ENCODE measurements at places on chromosomes 6 and 20.

DNA sequence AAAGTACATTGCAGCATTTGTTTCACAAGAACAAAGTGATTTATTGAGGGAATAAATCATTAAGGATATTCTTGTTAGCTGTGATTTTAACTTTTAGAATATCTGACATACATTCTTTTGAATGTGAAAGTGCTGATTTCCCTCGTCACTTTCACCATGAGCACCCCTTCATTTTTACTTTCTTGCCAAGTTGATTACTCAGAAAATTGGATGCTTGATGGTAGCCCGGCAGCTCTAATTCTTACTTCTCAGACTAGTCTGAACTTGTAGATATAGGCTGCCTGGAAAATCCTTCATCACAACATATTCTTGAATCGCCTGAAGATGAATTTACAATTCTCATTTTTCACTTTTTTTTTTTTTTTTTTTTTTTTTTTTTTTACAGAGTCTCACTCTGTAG lies 147.1 kb upstream of the SMLR1 start:
- no peaks in the 10 kb centered on the region for H3K36me3 ChIP-seq
- no peak overlapping the region for H3K4me3 ChIP-seq
- DNase-seq, result no peak

- no peaks in the 10 kb centered on the region for H3K36me3 ChIP-seq
- DNase-seq, result no peak
- peak overlapping the region; percentile 73 for H3K27ac ChIP-seq
- H3K4me1 ChIP-seq, result peaks cover 24% of the 10 kb centered on the region
Observed at GRCh38 chr6:149482545-149483333, 2.1 kb downstream of the ZC3H12D start.

DNA sequence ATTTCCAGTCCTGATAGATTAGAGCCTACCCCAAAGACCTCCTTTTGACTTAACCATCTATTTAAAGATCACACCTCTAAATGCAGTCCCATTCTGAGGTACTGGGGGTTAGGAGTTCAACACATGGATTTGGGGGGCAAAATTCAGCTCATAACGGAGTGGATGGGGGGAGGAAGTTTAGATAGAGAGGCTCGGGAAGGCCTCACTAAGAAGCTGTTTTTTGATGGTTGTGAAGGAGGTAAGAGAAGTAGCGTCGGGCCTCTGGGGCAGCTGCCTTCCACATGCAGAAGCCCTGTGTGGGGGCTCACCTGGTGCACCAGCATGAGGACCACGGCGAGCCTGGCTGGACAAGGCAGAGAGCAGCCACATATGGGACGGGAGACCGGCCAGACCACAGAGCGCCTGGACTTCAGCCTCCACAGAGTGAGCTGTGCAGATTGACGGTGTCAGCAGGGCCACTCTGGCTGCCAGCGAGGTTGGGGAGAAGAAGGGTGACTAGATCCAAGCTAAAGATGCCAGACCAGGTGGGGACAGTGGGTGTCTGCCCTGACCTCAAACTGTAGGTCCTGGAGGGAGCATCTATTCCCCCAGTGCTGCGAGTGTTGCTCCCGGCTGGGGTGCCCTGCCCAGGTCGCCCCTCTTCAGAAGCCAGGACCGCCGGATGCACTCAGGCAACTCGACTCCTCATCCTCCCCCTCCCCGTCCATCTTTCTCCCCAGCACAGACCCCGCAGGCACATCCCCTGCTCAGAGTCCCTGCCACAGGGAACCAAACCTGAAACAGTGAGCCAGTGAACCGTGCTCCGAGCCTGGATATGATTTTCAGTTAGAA lies 5.1 kb upstream of the SYNJ2 start:
- DNase-seq, result no peak
- H3K27me3 ChIP-seq, result no peaks in the 10 kb centered on the region
- H3K36me3 ChIP-seq, result no peaks in the 10 kb centered on the region

DNA sequence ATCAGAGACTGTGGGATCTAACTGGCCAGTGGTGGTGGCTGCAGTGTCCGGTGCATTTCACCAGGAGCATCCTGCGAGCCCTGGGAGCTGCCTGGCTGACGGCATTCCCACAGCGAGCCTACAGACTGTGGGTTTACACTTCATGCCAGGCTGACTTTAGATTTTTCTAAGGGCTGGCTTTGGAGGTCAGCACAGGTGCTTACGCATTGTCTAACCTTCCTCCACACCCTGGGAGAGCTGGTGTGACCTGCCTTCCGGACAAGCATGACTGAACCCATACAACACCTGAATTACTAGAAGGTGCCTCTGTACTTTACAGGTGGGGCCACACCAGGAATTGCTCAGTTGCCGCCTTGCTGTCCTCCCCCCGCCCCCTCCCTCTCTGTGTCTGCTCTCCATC lies 96.2 kb downstream of the RREB1 start:
- DNase-seq, result no peak
- no peak overlapping the region for H3K27ac ChIP-seq
- H3K4me1 ChIP-seq, result peaks cover 28% of the 10 kb centered on the region
- H3K36me3 ChIP-seq, result peaks cover 17% of the 10 kb centered on the region
- no peak overlapping the region for H3K4me3 ChIP-seq

- H3K4me1 ChIP-seq, result peaks cover 7% of the 10 kb centered on the region
- H3K27ac ChIP-seq, result no peak overlapping the region
- H3K27me3 ChIP-seq, result no peaks in the 10 kb centered on the region
- H3K4me3 ChIP-seq, result no peak overlapping the region
Observed at GRCh38 chr20:9087531-9088217, 18.8 kb downstream of the PLCB4 start.

DNA sequence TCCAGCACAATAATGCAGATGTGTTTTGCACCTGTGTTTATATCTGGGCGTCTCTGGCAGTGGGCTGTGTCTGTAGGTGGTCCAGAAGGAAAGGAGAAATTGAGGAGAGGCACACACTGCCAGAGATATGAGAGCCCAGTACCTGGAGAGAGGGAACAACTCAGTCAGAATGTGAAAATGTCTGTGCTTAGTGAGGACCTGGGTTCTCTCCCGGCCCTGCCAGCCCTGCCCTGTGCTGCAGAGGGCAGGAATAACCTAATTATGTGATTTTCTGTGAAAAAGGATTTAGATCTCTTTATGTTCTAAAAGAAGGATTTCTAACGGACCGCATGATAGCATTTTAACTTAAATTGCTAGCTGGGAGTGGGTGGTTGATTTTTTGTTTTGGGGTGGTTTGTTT lies 8.3 kb upstream of the EXOC2 start:
- H3K27ac ChIP-seq, result no peak overlapping the region
- no peaks in the 10 kb centered on the region for H3K36me3 ChIP-seq
- no peak overlapping the region for H3K4me3 ChIP-seq
